Skin of body (tissue), 3 donors: ENCODE measurements at places on chromosomes 6 and 20. TPM values are rescaled to one million over a fixed set of nuclear protein-coding genes. Genes with fewer than 3 reads are reported as not detected.

DNA sequence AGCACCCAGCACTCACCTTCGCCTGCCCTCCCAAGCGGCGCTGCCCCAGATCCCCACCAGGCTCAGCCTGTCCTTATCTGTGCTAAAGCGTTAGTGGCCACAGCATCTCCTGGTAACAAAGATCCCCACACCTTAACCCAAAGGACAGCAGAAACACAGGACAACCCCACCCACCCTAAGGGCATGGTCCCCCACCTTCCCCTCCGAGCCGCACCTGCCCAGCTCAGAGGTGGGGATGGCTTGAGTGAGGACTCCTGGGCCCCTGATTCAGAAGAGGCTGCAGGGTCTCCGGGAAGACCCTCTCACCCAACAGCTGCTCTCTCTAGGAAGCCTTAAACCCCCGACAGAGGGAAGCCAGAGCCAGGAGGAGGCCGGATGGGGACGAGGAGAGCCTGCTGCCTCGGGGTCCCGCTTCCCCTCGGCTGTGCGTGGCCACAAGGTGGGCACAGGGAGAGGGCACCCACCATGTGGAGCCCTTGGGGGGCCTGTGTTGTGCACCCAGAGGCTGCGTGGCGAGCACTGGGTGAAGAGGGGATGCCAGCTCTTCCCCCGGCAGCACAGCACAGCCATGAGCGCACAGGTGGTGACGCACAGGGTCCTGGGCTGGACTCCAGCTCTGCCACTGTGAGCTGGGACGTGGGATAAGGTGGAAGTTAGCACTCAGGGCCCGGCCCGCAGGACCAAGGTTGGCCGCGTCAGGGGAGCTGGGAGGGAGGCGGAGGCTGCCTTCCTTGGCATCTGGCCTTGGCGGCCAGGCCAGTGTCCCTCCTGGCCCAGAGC lies 31.9 kb upstream of the MRGBP start:
- DNase-seq = no peak

DNA sequence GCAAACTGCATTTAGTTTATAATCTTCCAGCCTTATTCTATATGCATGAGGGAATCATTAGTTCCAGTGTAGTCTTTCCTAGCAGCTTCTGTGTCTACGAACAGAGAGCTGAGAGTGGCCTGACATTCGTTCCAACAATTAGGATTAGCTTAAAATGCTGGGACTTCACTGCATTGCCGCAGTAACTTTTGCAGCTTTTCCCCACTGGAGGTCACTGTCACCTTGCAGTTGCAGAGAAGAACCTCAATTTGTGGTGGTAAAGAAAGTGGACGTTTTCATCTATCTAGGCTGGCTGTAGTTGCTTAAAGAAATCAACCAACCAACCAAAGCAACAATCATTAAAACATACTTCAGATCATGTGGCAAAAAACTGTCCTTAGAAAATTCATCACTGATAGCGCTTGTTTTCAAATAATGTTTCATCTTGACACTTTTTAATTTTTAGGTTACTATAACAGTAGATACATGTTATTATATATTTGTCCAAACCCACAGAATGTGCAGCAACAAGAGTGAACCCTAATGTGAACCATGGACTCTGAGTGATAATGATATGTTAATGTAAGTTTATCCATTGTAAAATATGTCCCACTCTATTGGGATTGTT lies 12.2 kb downstream of the MYLK4 start:
- peak; percentile 57 for DNase-seq

GRCh38 chr20:34558320-34559218 lies at the start of gene MAP1LC3A:
Gene MAP1LC3A (plus strand): TSS chr20:34558718. CDS start chr20:34558869, 151 bp downstream.
- DNase-seq = peak; percentile 92

GRCh38 chr6:37619641-37620040 lies 78.0 kb downstream of the MDGA1 start:
- DNase-seq = no peak

DNA sequence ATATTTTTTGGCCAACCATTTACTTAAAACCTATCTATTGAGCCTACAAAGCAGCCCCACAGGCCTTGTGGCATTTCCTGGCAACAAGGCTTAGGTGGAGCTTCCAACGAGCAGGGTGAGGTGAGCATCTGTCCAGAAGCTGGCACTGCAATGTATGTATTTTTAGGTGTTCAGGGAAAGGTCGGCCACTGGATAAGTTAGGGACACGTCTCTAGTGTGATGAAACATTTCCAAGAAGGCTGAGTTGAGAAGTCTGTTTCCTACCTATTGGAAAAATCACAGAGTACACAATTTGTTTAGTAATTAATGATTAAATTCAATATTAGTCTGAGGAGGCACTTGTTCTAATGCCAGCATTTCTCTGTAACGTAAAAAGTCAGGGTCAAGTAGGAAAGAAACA lies 17.8 kb upstream of the RCAN2 start:
- DNase-seq = no peak

The RSPH4A gene
- total RNA-seq = 0.49 TPM

- DNase-seq = no peak
Observed at GRCh38 chr6:157768304-157768703, 54.7 kb upstream of the SNX9 start.

GRCh38 chr6:126352514-126352913 lies 12.6 kb downstream of the CENPW start:
- no peak for DNase-seq

DNA sequence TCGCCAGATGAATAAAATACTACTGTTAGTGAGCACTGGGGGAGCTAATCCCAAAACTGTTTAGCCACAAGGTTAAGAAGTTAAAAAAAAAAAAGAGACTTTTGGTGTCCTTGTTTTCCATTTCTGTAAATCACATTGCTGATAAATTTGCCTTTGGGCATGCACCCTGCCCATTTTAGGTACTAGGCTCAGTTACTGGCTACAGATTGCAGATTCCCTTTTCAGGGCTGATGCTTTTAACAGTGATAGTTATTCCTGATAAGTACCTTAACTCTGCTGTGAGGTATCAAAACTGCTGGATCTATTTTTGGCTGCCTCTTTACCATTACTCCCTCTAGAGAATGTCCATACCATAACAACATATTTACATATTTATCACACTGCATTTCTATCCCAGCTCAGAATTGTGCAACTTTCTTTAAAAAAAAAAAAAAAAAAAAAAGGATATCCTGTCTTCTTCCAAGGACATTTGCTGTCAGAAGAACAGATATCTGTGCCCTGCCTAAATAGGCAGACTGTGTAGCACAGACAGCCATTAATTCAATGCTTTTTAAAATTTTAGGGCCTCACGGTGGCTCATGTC lies 94.5 kb downstream of the SSR1 start:
- no peak for DNase-seq

DNA sequence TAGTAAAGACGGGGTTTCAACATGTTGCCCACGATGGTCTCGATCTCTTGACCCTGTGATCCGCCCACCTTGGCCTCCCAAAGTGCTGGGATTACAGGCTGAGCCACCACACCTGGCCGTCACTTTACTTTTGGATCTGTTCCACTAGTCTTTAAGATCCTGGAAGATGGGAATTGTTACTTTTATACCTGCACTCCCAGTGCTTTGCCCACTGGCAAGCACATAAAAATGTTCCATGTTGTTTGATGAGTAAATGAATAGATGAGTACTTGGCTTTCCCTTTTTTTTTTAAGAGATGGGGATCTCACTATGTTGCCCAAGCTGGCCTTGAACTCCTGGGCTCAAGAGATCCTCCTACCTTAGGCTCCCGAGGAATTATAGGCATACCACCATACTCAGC lies 84.8 kb upstream of the SASH1 start:
- DNase-seq = no peak

The ZNF391 gene
- total RNA-seq = 3.0 TPM

DNA sequence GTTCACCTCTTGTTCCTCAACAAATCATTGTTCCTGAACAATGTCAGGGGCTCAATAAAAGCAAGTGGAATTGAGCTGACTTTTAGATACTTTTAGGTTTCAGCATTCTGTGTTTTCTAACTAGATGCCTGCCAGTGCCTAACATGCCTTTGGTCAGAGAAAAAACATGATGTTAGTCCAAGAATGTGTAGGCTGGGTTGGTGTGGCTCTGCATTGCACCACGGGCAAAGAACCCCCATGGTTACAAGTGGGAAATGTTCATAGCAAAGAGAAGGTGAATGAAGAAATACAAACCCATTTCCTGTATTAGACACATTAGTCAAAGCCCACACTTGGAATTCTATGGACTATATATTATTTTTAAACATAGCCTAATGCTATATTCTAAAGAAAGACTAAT lies 193.3 kb downstream of the TMEM200A start:
- no peak for DNase-seq

- DNase-seq = no peak
Observed at GRCh38 chr6:149327638-149328037, 10.1 kb downstream of the TAB2 start.

DNA sequence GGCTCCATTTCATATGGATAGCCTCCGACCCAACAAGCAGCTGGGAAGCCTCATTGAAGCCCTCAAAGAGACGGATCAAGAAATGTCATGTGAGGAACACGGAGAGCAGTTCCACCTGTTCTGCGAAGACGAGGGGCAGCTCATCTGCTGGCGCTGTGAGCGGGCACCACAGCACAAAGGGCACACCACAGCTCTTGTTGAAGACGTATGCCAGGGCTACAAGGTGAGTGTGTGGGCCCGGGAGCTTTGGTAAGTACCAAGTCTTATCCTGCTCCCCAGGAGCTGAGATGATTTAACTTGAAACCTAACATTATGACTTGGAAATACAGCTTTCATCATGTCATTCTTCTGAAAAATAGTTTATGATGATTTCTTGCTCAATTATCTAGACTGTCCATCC lies 4.1 kb downstream of the TRIM38 start:
- DNase-seq = no peak

- DNase-seq = no peak
Observed at GRCh38 chr20:16284385-16285100, 288.7 kb downstream of the KIF16B start.

- no peak for DNase-seq
Observed at GRCh38 chr6:143396497-143397226, 53.8 kb downstream of the ADAT2 start.

- no peak for DNase-seq
Observed at GRCh38 chr6:1604158-1605003, 5.3 kb upstream of the FOXC1 start.

The FAM83C gene
- 7.7 TPM for total RNA-seq
